ENCODE measurements at places on chromosomes 11 and 22.

- DNase-seq: no peak
These were observed 7.4 kb upstream of the PIM3 start for GRCh38 chr22:49953027-49953679.

DNA sequence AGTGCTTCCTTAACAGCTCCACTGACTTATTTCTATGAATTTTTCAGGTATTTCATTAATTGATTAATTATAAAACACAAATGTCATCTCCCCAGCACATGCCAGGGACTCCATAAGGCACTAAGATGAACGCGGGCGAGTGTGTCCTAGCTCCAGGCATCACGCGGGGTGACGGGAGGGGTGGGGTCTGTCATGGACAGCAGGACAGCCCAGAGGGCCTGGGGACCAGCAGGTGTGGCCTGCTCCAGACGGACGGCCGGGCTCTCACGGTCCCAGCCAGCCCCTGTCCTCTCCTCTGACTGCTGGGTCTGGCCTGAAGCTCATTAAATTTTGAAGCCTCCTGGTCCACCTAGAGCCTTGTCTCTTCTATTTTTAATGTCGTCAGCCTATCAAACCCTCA lies 531.1 kb downstream of the BRD1 start:
- DNase-seq: no peak

GRCh38 chr22:17699696-17700340 lies 61.3 kb downstream of the BCL2L13 start:
- no peak for DNase-seq

GRCh38 chr11:85893395-85893794 lies 38.2 kb downstream of the CCDC83 start:
- DNase-seq: no peak

- no peak for DNase-seq
These were observed 42.1 kb downstream of the PAX6 start for GRCh38 chr11:31768749-31769640.

GRCh38 chr22:39661842-39662685 lies 91.5 kb downstream of the CACNA1I start:
- peak; percentile 60 for DNase-seq

DNA sequence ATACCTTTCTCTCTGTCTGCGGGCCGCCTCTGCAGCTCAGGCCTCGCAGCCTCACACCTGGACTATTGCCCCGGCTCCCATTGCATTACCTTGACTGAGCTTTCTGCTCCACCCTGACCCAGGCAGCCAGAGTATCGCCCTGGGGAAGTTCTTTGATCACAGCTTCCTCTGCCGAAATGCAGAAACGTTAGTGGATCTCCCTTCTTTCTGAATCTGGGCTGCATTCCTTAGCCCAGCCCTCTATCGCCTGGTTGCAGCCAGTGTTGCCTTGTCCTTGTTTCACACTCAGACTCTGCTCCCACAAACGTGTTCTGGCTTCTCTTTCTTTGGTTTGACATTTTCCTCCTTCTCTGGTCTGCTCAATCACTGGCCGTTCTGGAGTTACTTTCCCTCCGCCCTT lies 195.7 kb downstream of the ADAMTS15 start:
- no peak for DNase-seq

GRCh38 chr11:96456111-96456510 lies 66.3 kb downstream of the JRKL start:
- no peak for DNase-seq

DNA sequence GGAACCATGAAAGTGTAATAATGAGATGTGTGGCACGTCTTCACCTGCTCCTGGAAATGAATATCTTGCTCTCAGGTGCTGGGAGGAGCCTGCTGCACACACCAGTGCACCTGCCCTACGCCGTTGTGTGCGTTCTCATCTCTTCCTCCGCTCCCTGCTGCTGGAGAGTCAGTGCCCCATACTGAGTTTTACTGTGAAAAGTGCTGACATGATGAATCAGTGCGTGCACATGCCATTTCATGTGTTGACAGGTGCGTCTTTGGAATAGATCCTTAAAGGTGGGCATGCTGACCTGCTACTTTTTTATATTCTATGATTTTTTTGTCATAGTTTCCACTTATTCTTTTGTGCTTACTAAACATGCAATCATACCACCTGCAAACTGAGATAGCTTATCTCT lies 1015.8 kb downstream of the BRD1 start:
- DNase-seq: no peak

DNA sequence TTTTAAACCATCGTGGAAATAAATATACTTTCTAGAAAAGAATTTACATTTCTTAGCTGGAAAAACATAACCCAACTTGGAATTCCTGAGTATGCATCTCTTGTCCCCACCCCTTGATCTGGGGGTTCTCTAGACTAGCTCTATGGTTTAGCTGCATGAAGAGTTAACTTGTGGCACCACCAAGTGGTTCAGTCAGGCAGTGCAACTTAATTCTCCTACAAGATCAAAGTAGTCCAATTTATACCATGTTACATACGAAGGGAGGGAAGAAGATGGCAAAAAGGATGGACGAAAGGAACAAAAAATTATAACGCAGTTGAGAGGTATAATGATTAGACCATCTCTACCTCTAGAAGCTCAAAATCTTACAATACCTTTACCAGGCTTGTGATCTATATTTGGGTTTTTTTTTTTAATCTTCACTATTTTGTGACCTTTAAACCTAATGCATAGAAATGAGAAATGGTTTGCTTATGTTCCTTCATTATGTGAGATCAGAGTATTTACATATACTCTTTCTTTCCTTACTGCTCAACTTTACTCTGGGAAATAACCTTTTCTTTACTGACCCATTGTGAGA lies 28.5 kb upstream of the ALKBH3 start:
- DNase-seq: peak; percentile 41

- peak; percentile 37 for DNase-seq
These were observed 69.4 kb downstream of the OSBP2 start for GRCh38 chr22:30763815-30764673.
